ENCODE measurements at places on chromosomes 3 and 15.

- no peak for DNase-seq
These were observed 758.3 kb downstream of the GBE1 start for GRCh38 chr3:81003008-81003645.

DNA sequence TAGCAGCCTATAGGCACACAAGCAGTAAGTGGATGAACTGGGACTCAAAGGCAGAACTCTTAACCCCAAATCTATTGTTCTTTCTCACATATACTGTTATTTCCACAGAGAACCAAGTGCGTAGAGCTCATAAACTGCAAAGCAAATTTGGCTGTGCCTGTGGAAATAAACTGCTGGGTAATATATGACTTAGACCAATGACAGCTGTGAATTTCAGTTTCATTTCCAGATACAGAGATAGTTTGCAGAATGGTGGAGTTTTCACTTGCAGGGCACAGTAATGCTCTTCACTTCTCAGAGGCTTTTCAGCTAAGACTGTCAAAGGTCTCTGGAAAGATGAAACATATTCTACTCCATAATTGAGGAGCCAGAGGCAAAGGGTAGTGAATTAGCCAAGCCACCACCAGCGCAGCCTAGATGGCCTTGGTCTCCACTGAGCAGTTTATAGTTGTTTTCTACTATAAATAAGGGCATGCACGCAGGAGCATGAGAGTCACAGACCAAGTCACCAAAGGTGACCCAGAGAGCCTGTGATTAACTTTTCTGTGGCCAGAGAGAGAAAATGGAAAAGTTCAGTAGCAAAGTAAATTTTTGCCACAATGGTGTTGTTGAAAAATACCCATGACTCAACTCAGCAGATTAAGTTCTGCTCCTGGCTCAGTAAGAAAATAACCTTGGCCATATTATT, 180.7 kb upstream of the GRM7 start:
- DNase-seq: no peak

DNA sequence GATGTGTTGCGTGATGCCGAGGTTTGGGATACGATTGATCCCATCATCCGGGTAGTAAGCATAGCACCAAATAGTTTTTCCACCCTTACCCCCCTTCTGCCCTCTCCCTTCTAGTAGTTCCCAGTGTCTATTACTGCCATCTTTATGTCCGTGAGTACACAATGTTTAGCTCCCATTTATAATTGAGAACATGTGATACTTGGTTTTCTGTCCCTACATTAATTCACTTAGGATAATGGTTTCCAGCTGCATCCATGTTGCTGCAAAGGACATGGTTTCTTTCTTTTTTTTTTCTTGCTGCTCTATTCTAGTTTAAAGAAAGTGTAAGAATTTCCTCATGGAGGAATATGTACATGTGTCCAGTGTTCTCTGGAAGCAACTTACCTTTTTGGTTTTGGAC, 51.8 kb downstream of the NSUN3 start:
- DNase-seq: no peak

DNA sequence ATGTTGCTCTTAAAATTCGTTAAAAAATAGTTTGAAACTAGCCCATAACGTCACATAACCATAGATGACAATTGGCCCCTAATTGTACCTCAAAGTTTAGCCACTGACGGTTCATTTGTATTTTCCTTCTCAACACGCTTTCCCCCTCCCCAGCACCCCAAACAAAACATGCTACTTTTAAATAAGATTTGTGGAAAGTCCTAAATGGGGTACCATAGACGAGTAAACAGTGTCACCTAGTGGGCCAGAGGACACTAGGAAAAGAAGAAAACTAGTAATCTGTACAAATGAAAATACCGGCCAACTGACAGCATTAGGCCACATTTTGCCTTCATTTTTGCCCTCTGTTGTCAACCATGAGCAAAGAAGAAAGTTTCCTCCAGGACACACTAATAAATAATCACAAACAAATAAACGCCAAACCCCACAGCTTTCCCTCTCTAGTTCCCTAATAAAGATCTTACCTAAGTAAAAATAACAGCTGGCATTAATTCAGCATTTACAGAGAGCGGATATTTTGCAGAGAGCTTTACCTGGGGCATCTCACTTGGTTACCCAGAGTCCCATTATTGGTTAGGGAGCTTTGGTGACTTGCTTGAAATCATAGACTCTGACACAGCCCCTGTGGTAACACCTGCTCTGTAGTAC, 175.1 kb upstream of the ATP11B start:
- DNase-seq: peak; percentile 51

GRCh38 chr3:141086188-141086587, 35.0 kb downstream of the SPSB4 start:
- no peak for DNase-seq

GRCh38 chr3:155549087-155549486, 195.8 kb downstream of the PLCH1 start:
- no peak for DNase-seq

GRCh38 chr3:114839476-114839875, 307.6 kb downstream of the ZBTB20 start:
- no peak for DNase-seq

GRCh38 chr15:72967397-72967796, 84.9 kb upstream of the NEO1 start:
- DNase-seq: no peak

- DNase-seq: no peak
These were observed 16.4 kb downstream of the SLC24A1 start for GRCh38 chr15:65638109-65638508.

DNA sequence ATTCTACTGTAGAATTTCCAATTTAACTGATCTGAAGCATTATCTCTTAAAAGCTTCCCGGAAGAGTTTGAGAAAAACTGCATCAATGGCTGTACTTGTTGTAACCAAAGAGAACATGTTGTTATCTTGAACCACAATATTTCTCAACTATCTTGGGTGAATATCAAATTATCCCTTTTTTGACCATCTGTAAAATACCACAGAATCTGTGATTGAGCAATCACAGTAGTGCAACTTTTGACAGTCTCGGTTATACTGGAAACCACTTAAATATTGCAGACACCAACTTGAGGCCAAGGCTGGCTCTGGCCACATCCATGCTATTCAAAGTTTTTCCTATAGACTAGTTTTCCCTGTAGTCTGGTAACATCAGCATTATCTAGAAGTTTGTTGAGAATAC, 842.8 kb upstream of the EPHA6 start:
- no peak for DNase-seq

DNA sequence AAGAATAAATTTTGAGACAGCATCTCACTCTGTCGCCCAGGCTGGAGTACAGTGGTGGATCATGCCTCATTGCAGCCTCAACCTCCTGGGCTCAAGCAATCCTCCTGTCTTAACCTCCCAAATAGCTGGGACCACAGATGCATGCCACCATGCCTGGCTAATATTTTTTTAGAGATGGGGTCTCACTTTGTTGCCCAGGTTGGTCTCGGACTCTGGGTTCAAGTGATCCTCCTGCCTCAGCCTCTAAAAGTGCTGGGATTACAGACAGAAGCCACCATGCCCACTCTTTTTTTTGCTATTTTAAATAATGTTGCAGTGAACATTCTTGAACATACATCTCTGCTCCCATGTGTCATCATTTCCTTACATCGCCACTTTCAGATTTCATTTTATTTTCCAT, 6.8 kb upstream of the SLC51B start:
- DNase-seq: no peak

- DNase-seq: no peak
These were observed 99.1 kb upstream of the STT3B start for GRCh38 chr3:31433679-31433992.

- no peak for DNase-seq
These were observed 156.7 kb downstream of the CACNA2D3 start for GRCh38 chr3:54279005-54279583.

GRCh38 chr3:194278186-194278845, 72.8 kb downstream of the CPN2 start:
- no peak for DNase-seq
